ENCODE measurements at places on chromosomes 16 and 17.

DNA sequence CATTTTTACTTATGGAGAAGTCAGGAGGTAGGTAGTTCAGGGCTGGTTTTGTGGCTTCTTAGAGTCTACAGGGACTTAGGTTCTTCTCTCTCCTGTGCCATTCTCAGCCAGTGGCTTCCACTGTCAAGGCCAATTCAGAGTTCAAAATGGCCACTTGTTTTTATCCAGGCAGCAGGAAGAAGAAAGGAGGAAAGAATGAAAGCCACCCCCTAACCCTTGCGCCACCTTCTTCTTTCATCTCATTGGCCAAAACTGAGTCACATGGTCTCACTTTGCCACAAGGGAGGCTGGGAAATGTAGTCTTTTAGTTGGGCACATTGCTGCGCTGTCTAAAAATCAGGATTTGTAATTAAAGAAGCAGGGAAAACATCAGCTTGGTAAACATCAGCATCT, 60.8 kb upstream of the MED9 start:
- DNase-seq = peak; percentile 49

DNA sequence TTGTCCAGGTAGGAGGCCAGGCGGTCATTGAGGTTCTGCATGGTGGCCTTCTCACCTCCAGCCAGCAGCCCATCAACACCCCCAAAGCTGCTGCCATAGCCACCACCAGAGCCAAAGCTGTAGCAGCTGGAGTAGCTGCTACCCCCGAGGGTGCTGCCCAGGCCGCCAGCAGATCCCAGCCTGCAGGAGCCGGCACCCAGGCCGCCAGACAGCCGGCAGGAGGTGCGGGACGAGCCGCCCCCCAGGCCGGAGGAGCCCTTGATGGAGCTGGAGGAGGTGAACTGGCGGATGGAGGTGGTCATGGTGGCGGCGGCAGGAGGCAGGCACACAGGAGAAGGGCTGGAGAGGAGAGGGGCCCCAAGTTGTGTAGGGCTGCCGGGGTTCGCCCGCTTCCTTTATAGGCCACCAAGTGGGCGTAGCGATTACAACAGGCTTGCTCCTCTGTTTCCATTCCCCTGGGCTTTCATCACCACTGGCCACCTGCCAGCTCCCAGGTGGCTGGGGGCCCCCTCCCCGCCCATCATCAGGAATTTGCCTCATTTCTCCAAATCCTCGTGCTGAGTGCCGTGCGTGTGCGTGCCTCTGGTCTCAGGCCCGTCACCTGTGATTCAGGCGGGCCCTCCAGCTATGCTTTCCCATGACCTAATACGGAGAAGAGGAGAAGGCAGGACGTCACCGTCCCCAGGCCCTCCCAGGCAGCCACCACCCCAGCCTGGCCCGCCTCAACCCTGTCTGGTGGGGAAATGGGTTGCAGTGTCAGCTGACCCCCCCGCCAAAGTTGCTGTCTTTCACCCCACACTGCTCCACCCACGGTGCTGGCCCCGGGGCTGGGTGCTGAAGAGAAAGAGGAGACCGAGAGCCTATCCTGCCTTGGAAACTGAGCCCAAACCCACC, at the start of gene KRT17:
TSS of gene KRT17 (minus strand) at position 368 of the 894 bp plus-strand sequence. CDS start at position 302, 66 bp downstream.
- no peak for DNase-seq

- no peak for DNase-seq
Observed at GRCh38 chr17:2361010-2361760, 23.9 kb downstream of the SGSM2 start.

DNA sequence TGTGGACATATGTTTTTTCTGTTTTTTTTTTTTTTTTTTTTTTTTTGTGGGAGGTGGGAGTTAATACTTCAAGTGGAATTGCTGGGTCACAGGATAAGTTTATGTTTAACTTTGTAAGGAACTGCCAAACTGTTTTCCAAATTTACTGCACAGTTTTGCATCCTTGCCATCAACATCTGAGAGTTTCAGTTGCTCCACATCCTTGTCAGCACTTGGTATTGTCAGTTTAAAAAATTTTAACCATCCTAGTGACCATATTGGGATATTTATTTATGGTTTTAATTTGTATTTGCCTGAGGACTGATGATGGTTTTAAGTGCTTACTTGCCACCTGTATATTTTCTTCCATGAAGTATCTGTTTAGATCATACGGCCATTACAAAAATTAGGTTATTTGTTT, 34.0 kb upstream of the IRF8 start:
- no peak for DNase-seq

- DNase-seq = no peak
Observed at GRCh38 chr16:19805459-19806162, 79.0 kb downstream of the GPRC5B start.

- no peak for DNase-seq
Observed at GRCh38 chr16:4345836-4346781, 5.0 kb downstream of the PAM16 start.

- no peak for DNase-seq
Observed at GRCh38 chr16:27291106-27291505, 22.5 kb upstream of the NSMCE1 start.

GRCh38 chr16:85615852-85616606, 2.9 kb downstream of the GSE1 start:
- peak; percentile 71 for DNase-seq

- no peak for DNase-seq
Observed at GRCh38 chr16:84794626-84795025, 25.2 kb upstream of the CRISPLD2 start.

DNA sequence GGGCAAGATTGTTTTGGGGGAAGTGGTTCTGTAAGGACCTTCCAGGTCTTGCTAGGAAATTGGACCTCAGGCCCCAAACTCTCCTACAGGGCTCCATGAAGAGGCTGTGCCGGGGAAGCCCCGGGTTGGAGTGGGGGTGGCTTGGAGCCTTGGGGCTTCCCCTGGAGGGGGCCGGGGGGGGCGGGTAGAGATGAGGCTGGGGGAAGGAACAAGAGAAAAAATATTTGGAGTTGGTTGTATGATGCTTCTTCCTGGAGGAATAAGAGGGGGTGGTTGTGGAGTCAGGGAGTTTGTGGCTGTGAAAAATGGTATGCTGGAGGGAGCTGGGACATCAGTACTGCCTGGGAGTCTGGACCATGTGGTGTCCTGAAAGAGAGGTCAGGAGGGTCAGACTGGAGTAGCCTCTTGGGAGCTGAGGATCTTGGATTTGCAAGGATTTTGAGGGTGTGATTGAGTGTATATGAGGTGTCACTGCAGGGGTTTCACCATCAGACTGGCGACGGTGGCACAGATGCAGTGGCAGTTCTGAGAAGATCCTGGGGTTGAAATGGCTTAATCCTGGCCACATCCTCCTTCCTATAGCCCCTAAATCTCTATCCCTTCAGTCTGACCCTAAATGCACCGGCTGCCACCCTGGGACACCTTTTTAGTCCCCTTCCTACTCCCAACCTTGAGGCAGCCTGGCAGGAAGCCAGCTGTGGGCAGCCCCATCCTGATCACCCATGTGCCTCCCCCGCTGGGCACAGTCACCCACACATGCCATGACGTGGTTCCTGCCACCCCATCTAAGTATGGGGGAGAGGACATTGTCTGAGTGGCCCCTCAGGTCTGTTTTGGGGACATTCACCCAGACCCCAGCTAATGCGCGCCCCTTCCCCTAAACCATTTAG, 10.9 kb downstream of the RARA start:
- no peak for DNase-seq

DNA sequence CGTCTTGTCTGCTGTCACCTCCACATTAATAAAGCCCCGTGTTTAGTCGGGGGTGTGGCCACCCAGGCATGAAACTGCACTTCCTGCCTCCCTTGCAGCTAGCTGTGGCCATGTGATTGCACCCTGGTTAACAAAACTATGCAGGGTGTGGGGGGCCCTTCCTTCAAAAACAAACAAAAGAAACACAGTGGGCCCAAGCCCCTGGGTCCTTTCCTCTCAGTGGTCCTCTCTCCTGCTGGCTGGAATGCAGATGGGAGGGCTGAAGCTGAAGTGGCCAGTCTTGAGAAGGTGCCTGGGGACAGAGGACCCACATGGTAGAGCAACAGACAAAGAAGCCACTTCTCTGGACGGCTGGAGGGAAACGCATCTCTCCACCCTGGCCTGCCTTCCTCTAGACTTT, 38.0 kb upstream of the FOXF1 start:
- no peak for DNase-seq

DNA sequence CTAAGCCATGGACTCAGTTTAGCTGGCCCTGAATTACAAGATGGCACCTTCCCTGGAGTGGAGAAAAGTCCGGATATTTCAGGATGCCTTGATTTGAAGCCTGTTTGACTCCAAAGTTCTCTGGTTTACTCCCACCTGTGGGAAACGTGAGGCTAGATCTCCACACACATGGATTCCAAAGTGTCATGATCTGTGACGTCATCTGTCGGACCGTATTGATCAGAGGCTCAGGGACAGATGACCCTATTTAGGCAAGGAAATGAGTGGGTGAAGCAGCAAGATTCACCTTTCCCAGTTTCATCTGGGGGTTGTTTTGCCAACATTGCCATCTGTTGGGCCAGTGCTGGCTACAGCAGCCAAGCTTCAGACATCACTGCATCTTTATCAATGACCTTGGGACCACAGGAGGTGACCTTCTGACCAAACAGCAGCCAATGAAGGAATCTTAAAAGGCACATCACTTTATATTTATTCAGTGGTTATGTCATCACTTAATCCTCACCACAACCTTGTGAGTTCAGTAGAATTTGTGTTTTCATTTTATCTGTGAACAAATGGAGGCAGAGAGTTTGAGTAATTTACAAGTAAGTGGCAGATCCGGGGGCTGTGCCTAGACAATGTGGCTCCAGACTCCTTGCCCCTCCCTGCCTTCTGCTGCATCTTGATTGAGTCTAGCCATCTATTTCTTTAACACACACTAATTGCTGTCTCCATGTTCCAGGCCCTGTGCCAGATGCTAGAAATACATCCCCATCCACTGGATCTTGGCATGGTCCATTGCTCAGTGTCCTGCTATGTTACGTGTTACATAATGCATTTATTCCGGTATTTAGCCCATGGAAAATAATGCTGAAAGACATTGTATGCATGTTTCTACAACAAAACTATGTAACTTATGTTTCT, 1.5 kb upstream of the CDH13 start:
- DNase-seq = no peak

GRCh38 chr16:86536621-86537020, 18.4 kb downstream of the MTHFSD start:
- DNase-seq = no peak

DNA sequence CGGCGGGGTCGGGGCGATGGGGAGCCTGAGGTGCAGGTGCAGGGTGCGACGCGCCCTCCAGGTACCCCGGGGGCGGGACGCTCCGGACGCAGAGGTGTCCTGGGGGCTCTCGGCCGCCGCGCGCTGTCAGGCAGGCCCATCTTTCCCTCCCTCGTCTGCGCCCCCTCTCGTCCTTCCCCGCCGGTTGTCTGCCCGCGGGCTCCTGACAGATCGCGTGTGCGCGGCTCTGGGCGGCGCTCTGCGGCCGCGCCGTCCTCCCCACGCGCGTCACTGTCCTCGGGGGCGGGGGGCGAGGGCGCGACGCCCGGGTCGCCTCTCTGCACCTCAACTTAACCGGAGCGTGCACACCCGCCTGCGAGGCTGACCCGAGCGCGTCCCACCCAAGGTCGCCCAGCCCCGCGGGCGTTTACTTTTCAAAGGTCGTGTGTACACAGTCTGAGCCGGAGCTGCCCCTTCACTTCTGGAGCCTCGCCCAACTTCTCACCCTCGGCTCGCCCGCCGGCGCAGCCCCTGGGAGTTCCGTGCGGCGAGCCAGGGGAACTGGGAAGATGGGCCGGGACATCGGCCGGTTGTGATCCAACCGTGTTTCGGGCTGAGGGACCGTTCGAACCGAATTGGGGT, 512 bp downstream of the AKAP1 start:
- peak; percentile 67 for DNase-seq

DNA sequence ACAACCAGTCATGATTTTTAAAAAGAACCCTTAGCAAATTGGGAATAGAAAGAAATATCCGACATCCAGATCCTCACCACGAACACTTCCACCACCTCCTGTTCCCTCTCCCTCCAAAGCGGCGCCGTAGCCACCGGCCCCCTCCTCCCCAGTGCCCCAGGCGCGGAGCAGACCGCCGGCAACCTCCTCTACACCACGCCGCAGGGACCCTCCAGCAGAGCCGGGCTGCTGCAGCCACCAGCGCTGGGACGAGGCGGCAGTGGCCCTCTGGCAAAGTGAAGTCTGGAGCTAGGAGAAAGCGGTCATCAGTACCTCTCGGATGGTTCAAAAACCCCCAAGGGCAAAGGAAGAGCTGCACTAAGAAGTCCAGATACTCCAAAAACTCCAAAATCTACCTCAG, 41.4 kb upstream of the SLFN13 start:
- no peak for DNase-seq

DNA sequence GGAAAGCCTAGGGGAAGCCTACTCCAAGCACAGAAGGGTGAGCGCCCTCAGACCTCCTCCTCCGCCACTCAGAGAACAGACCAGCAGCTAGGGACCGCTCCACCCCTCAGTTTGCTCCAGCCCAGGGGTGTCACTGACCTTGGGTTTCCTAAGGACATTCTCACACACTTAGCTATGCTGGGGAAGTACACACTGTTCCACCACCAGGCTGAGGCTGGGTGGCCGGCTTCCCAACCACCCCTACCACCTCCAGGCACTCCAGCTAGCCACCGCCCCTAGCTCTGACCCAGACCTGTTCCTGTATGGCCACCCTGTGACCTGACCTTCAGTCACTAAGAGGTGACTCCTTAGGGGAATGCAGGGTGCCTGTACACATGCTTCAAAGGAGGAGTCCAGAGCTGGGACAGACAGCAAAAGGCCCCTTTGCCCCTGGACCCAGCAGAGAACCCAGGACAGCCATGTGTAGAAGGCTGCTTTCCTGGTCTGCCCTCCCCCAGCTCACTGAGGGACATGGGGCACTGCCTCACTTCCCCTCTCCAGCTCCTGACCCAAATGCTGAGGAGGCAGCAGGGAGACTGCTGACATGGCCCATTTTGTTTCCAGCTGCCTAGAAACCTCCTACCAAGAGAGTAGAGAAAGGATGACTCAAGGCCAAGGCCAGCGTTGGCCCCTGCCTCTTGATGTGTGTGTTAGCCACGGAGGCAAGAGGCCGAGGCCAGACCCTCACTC, 6.7 kb downstream of the HSPB9 start:
- DNase-seq = peak; percentile 27

DNA sequence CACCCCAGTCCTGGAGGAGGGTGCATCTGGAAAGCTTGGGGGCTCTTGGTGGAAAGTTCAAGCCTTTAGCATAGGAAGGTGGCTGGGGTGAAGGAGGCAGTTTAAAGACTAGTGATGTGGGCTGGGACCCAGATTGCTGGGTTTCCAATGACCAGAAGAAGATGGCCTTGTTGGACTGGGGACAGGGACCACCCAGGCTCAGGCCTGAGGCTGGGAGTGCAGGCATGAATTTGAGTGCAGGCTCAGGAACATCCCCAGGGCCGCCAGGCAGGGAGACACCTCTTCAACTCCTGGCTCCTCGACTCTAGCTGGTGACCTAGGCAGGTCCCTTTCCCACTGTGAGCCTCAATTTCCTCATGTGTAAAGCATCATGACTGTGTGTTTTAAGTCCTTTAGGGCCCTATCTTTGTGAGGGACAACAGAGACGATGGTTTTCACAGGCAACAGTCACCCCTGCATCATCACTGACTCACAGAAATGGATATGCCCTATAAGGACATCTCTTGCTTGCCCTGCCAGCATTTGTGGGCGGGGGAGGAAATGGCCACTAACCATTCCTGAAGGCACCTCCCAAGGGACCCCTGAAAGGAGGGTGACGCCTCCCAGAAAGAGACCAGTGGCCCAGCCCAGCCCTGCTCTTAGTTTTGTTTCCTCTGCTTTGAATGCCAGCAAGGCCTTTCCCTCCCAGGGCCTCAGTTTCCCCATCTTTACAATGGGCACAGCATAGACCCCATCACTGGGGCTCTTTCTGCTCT, 11.1 kb downstream of the NLRC5 start:
- DNase-seq = no peak

GRCh38 chr16:66325717-66326376, 40.6 kb upstream of the CDH5 start:
- DNase-seq = no peak
